ENCODE measurements at places on chromosomes 12 and 14. TPM values are rescaled to one million over a fixed set of nuclear protein-coding genes. Genes with fewer than 3 reads are reported as not detected.

The SLC15A4 gene
- 33.6 TPM for polyA plus RNA-seq

The CLEC4D gene
- polyA plus RNA-seq = not detected

The NFE2 gene
- 0.83 TPM for polyA plus RNA-seq

The PTPRQ gene
- polyA plus RNA-seq = 0.13 TPM

The ING4 gene
- 42.9 TPM for polyA plus RNA-seq

The FOXG1 gene
- not detected for polyA plus RNA-seq
